Activated CD4-positive, alpha-beta T cell treated with anti-CD3 and anti-CD28 coated beads, Interleukin-2, amount 50 U/mL, for 4 hours (primary cell): ENCODE measurements at places on chromosomes 1 and 21.

- peak; percentile 91 for DNase-seq
Observed at GRCh38 chr1:182604175-182605164, at the start of gene RGS16. Gene RGS16, minus strand, starts transcription at chr1:182604389. Its CDS starts 130 bp downstream, at chr1:182604259.

DNA sequence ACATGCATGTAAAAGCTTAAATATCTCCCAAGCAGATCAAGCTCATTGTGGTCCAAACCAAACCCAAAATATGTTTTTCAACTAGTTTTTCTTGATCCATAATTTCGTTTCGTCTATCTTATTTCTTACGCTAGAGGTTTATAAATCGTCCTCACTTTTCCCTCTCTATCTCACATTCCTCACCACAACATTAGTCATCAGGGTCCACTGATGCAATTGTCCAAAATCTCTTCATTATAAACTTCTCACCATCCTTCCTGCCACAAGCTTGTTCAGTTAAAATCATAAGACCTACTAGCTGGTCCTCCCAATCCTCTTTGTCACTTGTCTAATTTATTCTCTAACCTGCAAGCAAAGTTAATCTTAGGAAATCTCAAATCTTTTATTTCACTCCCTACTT is 173.0 kb upstream of the PALMD start:
- no peak for DNase-seq

GRCh38 chr1:239814306-239814881 is 277.3 kb upstream of the FMN2 start:
- peak; percentile 3 for DNase-seq

- no peak for DNase-seq
Observed at GRCh38 chr21:28538987-28539622, 453.6 kb downstream of the LTN1 start.

DNA sequence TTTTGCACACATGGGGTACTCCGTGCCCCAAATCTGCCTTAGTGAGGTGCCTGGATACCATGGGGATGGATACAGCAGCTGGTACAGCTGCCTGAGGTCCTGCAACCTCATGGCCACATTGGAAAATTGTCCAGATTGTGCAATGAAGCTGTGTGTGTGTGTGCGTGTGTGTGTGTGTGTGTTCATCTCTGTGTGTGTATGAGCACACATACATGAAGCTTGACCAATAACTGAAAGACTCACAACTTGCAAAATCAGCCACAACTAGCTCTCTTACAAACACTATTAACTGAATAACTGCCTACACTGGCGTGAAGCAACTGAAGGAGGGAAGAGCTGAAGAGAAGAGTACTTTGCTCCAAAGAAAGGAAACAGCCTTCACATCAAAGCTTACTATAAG is 78.1 kb downstream of the ERG start:
- no peak for DNase-seq

GRCh38 chr1:9539829-9540550 is 725 bp downstream of the SLC25A33 start:
- DNase-seq, result peak; percentile 33

DNA sequence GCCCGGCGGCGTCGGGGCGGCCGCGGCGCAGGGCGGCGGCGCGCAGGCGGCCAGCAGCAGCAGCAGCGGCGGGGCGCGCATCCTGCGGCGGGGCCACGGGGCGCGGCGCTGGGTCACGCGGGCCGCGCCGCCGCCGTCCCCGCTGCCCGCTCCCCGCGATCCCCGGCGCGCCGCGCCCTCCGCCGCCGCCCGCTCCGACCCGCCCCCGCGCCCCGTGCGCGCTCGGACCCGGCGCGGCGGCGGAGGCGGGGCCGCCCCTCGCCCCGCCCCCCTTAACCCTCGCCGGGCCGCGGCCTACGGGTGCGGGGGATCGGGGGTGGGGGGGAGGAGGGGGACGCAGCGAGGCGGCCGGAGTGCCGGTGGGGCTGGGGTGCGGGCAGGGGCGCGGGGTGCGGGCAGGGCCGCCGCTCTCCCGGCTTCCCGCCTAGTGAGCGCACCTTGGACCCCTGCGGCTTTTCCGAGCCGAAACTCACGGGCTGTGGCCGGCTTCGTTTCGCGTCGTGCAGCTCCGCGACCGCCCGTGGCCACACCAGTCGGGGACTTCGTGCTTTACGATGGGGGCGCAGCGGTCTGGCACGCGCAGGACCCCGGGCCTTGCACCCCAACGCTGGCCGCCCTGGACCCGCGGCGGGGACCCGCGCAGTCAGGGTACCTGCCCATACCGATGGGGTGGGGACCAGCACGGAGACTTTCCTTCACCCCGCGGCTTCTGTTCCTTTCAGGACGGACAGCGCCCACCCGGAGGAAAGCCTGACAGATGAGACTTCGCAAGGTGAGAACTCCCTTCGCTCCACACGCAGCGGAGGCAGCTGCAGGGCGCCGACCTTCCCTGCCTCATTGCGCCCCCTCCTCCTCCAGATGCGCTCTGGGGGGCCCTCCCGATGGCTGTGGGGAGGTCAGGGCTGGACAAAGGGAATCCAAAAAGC is at the start of gene FNDC10:
FNDC10 (minus strand) TSS at position 201 of the 926 bp plus-strand sequence; CDS start at position 81, 120 bp downstream.
- DNase-seq, result no peak

- DNase-seq, result no peak
Observed at GRCh38 chr1:198841477-198841876, 202.6 kb downstream of the PTPRC start.

DNA sequence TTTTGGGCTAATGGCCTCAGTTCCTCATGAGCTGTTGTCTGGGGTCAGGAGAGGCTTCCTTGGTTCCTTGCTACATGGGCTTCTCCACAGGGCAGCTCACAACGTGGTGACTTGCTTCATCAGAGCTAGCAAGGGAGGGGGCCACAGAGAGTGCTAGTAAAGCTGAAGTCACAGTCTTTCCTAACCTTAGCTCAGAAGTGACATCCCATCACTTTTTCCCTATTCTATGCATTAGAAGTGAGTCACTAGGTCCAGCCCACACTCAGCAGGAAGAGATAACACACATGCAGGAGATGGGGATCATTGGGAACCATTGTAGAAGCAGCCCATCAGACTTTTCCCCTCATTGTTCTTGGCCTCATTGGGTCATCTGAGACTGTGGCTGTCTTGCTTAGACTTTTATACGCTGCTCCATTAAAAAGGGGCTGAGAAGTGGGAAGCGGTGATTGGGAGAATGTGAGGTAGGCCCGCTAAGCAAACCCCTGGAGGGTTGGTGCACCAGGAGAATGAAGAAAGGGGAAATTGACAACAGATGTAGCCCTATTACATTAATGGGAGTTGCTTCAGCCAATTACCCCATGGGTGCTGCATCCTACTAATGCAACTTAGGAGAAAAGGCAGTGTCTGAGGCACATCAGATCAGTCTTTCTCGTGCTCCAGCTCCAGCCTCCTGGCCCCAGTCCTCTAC is 22.1 kb upstream of the IGSF21 start:
- no peak for DNase-seq

DNA sequence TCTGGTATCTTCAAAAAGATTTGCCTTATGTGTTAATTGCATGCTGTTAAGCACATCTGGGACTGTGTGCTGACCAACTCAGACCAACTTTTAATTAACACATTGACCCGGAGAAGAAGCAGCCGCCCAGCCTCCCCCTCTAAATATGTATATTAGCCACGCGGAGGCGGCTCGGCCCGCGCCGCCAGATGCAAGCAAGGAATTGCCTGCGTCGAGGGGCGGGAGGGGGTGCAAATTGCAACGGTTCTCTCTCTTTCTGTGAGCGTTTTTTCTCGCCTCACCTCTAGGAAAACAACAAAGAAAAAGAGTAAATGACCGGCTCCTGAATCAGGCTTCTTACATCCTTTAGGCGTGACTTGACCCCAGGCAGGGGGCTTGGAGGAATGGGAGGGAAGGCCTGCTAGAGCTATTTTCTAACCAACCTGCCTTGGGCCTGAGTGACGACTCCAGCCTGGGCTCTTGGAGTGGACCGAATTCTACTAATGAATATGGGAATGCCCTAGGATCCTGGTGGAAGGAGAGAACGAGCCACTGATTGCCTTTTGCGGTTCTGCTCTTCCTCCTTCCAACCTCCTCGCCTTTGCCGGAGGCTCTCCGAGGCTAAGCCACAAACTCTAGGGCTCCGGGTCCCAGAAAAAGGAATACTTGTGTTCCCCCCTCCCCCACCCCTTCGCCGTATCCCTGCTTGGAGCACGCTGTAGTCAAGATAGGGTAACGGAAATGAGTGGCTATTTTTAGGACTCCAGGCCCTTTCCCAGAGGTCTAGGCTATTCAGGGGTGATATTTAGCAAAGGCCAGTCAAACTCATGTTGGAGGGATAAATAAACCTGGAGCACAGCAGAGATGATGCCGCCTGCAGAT is 417.0 kb upstream of the ESRRG start:
- no peak for DNase-seq

- no peak for DNase-seq
Observed at GRCh38 chr1:47527653-47528272, 89.9 kb downstream of the FOXD2 start.

DNA sequence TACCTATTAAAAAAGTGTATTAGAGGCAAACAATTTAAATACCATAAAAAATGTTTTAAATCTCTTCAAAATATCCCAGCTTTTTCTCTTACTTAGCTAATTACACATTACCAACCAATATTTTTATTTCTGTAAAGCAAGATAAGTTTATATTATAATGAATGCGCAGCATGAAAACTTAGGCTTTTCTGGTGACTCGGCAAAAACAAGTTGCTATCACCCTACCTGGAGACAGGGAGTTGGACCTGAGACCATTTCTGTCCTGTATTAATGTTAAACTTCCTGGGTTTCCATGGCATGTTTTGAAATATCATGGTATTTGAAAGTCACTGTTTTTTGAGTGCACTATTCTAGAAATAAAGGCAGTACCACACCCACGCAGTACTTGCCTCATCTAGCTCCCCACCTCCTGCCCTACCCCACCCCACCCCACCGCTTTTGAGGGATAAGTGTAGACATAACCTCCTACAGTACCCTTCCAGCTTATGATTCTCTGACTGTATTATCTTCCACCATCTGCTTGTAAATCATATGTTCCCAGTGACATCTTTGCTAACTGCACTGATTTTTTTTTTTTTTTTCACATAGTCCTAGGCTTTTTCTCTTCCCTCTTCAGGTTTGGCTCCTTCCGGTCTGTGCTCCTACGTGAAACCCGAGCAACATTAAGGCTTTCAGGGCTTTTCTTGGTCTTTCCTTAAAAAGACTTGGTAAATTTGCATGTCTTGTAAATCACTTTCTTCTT is 77.5 kb downstream of the PHTF1 start:
- DNase-seq, result no peak

DNA sequence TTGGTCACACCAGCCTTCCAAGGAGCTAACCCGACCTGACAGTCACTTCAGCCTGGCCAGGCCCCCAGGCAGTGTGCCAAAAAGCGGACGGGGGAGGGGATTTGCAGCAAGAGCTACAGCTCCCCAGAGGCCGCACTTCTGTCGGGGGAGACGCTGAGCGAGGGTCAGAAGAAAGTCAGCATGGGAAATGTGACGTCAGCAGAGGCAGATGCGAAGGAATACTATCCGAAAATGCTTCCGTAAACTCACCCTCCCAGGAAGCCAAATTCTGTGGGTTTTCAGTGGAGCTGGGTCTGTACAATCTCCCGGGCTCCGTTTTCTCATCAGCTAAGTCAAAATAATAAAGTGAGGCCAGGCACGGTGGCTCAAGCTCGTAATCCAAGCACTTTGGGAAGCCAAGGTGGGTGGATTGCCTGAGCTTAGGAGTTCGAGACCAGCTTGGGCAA is 28.5 kb upstream of the ECE1 start:
- DNase-seq, result no peak

DNA sequence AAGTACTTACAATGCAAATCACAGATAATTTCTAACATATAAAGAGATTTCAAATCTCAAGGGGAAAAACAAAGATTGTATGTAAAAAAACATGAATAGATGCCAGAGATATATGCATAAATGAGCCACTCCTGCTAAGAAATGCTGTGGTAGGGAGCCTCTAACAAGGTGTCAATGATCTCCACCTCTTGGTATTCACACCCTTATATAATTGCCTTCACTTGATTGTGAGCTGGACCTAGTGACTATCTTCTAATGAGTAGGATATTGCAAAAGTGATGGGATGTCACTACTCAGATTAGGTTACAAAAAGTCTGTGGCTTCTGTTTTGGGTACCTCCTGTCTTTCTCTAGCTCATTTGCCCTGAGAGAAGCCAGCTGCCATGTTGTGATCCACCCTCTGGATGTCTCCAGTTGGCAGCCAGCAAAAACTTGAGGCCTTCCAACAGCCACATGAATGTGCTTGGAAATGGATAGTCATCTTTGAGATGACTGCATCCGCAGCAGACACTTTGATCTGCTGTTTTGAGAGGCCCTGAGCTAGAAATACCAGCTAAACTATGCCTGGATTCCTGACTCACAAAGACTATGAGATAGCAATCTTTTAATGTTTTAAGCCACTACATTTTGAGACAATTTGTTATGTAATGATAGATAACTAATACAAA is 196.1 kb upstream of the FGGY start:
- no peak for DNase-seq

DNA sequence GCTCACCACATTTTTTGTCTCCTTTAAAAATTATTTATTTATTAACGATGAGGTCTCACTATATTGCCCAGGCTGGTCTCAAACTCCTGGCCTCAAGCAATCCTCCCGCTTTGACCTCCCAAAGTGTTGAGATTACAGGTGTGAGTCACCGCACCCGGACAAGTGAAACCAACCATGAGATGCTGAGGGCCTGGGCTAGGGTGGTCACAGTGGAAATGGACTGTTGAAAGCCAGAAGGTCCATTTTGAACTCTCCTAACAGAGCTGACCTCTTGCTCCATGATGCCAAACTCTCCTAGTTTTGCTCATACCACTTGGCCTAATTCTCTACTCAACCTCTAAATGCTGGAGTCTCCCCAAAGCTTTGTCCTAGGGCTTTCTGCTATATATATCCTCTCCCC is 109.1 kb downstream of the SLC45A1 start:
- no peak for DNase-seq

DNA sequence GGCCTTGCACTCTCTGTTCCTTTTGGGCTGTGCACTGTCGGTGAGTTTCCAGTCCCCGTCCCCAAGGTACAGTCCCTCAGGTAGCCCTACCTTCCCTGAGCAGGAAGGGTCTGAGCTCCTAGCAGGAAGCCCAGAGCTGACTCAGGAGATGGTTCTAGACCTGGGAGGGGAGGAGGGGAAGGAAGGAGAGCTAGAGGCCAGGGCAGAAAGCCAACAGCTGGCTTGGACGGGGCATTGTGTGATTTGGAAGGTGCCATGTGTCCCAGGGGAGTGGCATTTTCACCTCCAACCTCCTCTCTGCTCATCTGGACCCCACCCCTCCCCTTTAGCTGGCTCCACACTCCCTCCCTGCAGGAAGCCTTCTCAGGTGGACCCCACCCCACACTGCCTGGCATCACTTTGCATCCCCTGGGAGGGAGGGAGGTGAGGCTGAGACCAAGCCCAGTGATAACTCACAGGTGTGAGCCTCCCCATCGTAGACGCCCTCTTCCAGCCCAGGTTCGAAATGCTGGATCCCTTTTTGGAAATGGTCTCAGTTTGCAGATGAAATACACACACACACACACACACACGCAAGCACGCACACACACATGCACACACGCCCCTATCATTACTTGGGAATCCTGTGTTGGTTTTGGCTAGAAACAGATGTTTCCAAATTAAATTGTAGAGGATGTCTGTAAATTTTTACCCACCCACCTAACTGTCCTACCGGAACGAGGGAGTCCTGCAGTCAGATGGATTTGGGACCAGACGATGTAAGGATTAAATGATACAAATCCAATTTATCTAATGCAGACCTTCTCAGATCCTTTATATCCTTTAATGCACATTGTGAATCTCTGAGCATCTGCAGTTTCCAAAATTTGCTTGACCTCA is 19.7 kb upstream of the IFNLR1 start:
- DNase-seq, result no peak

GRCh38 chr1:180112984-180113647 is 41.6 kb upstream of the QSOX1 start:
- DNase-seq, result no peak

GRCh38 chr1:34885405-34886247 is 26.1 kb upstream of the SMIM12 start:
- DNase-seq, result peak; percentile 41
